ENCODE measurements at places on chromosomes 1 and 21.
A peak's percentile ranks its signal among the peaks of the same experiment; 100 is the strongest.

GRCh38 chr1:84691122-84691783 lies 992 bp upstream of the SSX2IP start:
- no peak for DNase-seq

DNA sequence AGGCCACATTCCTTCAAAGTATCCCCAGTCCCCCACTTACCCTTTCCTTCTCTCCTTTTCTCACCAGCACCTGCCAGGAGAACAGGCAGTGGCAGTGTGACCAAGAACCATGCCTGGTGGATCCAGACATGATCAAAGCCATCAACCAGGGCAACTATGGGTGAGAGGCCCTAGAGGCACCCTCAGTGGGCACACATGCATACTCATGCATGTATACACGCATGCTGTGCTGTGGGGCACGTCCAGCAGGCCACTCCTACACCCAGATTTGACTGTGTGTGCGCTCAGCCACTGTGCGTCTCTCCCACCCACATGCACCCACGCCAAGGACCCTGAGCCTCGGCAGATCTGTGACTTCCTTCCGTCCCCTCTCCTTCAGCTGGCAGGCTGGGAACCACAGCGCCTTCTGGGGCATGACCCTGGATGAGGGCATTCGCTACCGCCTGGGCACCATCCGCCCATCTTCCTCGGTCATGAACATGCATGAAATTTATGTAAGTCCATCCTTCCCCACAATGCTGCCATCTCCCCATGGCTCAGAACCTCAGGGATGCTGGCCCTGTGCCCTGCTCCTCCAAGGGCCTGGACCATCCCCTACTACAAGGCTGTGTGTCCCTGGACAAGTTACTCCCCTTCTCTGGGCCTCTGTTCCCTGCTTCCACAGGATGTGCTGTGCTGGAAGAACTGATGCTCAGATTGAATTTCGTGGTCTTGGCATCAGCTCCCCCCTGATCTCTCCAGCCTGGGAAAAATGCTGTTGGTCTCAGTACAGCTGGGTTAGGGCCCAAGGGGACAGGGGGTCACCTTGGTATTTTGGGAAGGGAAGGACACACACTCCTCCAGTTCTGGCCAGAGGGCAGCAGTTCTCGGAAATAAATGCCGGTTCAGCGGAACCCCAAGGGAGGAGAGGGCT lies 7.0 kb downstream of the TINAGL1 start:
- no peak for DNase-seq

GRCh38 chr1:47938520-47938919 lies 58.7 kb downstream of the TRABD2B start:
- no peak for DNase-seq

GRCh38 chr1:29271724-29272123 lies 35.4 kb downstream of the PTPRU start:
- no peak for DNase-seq

GRCh38 chr1:62318756-62319544 lies at the start of gene KANK4:
Gene KANK4, minus strand, starts transcription at chr1:62319434. Its CDS starts 37,870 bp downstream, at chr1:62281564.
- no peak for DNase-seq

- DNase-seq, result no peak
Observed at GRCh38 chr1:207519505-207520399, 23.8 kb downstream of the CR1 start.

DNA sequence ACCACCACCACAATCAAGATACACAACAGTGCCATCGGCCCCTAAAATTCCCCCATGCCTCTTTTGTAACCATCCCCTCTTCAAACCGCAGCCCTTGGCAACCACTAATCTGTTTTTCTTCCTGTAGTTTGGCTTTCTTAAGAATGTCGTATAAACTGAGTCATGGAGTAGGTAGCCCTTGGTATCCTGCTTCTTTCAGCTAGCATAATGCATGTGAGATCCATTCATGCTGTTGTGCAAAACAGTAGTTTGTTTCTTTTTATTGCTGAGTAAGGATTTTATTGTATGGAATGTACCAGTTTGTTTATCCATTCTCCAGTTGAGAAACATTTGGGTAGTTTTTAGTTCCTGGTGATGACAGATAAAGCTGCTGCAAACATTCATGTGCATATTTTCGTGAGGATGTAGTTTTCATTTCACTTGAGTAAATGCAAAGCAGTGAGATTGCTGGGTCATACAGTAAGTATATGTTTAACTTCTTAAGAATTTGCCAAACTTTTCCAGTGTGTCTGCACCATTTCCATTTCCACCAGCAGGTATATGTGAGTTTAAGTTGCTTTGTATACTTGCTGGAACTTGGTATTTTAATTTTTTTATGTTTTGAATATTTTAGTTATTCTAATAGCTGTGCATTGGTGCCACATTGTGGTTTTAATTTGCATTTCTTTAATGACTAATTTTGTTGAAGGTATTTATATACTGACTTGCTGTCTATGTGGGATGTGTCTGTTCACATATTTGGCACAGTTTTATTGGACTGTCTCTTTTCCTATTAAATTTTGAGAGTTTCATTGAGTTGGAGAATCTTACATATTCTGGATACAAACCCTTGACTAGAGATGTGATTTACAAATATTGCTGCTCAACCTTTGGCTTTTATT lies 148.4 kb upstream of the MAP1LC3C start:
- DNase-seq, result peak; percentile 27

DNA sequence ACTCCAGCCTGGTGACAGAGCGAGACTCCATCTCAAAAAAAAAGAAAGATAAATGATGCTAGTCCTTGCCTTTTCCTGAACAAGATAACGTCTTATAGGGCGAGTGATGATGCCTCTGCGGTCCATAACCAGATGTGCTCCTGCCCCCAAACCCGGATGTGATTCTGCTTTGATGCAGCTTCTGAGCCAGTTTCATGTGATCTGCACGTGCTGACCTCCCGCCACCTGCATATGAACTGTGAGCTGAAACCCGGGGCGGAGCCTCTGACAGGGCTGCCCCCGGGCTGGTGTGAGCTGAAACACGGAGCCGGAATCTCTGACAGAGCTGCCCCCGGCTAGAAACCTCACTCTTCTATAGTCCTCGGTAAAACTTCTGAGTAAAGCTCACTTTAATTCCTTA lies 1.3 kb downstream of the KRTAP12-4 start:
- peak; percentile 34 for DNase-seq

DNA sequence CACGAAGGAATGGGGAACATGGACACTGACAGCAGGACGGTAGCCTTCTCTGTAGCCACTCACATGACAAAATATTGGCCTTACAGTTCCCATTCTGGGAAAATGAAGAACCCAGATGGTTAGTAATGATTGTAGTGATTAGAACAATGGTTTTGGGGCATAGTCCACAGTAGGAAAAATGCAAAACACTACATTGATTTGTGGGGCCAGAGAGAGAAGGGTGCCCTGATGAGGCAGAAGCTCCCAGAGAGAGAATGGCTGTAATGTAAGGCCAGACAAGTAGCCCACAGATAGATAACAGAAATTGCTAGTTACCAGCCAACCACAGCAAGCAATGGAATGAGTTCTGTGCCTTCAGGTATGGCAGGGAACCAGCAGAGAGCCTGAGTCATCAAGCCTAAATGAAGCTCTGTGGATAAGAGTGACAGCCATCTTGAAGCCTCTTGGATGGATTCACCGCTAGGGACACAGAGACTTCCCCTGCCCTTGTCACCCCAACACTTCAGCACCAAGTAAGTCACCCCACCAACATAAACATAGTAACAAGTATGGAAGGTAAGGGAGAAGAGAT lies 206.1 kb downstream of the BACH1 start:
- DNase-seq, result no peak

- DNase-seq, result no peak
Observed at GRCh38 chr1:211035821-211036380, 98.0 kb downstream of the KCNH1 start.

GRCh38 chr1:246860401-246860800 lies 71.3 kb downstream of the AHCTF1 start:
- DNase-seq, result no peak

DNA sequence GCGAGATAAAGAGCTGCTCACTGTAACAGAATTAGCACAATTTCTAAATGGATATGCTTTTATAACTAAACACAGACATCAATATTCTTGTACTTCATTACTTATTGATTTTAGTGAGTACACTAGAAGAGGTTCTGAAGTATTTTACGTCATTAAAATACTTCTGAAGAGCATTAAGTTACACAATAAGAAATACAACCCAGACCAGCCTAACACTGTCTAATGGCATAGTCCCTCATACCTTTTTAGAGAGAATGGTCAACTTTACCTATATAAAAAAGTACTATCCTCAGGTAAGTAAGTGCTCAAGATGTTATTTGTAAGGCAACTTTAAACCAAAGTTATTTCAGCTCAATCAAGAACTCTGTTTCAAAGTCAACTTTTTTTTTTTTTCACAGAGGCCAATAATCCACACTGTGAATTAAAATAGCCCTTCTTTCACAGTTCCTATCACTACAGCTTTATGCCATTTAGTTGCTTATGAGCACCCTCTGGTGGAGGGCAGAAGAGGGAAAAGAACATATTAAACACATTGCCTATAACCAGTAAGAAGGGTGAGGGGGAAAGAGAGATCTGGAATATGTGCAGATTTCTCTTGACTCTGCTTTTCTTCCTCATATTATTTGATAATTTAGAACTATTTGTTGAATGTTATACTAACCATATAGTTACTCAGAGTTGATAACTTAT lies 182.1 kb upstream of the DMRTA2 start:
- DNase-seq, result peak; percentile 77

- DNase-seq, result peak; percentile 80
Observed at GRCh38 chr1:204503122-204503912, 8.7 kb upstream of the PIK3C2B start.

DNA sequence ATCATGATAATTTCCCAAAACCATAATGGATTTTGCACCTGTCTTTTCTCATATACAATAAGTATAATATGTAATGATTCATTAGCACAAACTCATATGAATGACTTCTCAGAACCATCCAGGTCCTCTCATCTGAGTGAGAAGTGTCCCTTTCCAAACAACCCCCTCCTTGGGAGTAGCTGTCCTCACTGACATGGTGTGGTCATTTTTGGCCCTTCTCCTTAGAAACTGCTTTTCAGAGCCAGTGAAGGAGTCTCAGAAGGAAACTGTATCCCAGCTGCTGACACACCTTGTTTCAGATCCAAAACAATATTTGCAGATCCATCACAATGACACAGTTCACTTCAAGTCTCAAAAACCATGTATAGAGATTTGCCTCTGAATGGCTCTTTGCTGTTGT lies 95.5 kb downstream of the MIS18A start:
- DNase-seq, result no peak

GRCh38 chr1:210654176-210654981 lies 325.7 kb downstream of the HHAT start:
- DNase-seq, result peak; percentile 28

DNA sequence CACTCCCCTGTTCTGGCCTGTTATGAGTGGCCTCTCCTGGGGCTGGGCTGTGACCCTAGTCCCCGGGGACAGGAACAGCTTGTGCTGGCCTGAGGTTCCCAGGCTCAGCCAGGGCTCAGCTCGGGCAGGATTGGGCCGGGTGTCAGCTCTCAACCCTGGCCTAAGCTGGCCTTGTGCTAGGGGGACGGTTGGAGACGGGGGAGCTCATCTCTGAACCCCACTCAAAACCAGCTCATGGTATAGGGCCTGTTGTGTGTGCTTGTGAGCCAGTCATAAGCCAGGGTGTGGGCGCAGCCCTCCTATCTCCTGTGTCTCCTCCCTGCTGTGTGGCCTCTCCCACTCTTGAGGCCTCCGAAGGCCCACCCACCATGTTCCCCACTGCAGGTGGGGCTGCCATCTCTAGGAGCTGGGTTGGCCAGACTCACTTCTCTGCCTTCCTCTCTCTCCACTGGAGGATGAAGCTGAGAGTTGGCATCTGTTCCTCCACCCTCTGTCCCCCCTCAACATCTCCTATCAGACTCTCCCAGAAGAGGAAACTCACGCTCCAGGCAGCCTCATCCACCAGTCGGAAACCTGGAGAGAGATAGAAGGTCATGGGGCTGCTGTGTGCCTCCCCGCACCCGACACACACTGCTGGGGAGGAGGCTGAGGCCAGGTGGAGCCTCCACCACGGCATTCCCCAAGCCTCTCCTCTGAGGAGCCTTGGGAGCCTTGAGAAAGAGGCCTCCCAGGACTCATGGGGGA lies 1.4 kb downstream of the PEAR1 start:
- no peak for DNase-seq

DNA sequence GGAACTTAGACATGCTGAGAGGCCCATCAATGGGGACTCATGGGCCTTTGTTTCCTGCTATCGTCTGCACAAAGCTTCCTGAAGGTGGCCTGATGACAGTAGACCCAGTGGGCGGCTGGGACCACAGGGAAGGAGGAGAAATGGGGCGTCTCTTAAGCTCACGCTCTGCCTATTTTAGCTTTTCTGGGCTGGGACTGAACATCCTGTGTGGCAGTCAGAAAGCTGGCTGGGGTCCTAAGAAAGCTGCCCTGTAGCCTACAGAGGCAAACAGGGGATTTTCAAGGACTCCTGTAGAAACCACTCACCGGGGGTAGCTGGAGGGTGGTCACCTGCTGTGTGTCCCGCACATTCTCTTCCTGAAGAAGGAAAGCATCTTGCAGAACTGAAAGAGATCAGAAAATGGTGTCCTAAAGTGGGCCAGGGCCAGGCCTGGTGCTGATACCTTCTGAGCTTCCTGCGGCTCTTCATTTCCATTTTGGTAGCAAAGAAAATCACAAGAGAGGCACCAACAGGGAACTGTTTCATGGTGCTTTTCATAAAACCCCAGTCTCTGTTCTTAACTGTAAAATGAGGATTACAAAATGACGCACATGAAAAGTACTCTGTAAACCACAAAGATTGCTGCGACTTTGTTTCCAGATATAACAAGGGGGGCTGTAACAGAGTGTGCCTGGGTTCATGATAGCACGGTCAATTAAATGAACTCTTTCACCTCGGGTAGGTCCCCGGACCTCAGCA lies 8.6 kb downstream of the ZNF496 start:
- no peak for DNase-seq

DNA sequence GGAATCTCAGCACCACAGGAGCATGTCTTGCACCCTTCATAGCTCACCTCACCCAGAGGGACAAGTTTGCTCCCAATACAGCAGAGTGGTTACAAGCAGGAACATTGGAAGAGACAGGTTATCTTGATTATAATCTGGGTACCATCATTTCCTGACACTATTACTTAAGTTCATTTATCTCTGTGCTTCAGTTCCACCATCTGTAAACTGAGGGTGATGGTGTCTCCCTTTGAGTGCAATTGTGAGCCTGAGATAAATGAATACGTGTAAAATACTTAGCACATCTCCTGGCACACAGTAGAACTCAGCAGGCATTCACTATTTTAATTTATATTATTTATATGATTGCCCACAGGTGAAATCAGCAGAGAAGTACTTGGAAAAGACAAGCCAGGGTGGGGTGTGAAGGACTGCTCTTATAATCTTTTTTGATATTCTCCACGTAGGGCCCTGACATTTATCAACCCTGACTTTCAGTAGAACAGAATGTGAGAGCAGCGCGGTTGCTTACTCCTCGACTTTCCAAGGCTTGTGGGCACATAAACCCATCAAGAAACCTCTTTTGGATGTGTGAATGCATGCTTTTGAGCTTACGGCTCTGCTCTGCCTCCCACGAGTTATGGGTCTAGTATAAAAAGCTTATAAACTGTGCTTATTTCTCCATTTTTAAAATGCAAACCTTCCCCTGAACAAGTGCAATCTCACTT lies 34.9 kb downstream of the DUSP10 start:
- no peak for DNase-seq

- no peak for DNase-seq
Observed at GRCh38 chr1:36805979-36806640, 228.2 kb downstream of the GRIK3 start.
